ENCODE measurements at places on chromosomes 6 and 20. TPM values are rescaled to one million over a fixed set of nuclear protein-coding genes. Genes with fewer than 3 reads are reported as not detected.
A peak's percentile ranks its signal among the peaks of the same experiment; 100 is the strongest.

GRCh38 chr20:63968928-63969760 lies 586 bp downstream of the ZNF512B start:
- no peaks in the 10 kb centered on the region for H3K36me3 ChIP-seq
- H3K27me3 ChIP-seq, result no peaks in the 10 kb centered on the region
- H3K27ac ChIP-seq, result peak overlapping the region; percentile 65

GRCh38 chr6:1626481-1626880 lies 16.8 kb downstream of the FOXC1 start:
- no peak for DNase-seq
- H3K27ac ChIP-seq, result no peak overlapping the region
- H3K27me3 ChIP-seq, result peaks cover 67% of the 10 kb centered on the region
- H3K36me3 ChIP-seq, result no peaks in the 10 kb centered on the region
- H3K4me3 ChIP-seq, result no peak overlapping the region

GRCh38 chr20:57055345-57055744 lies 211.1 kb downstream of the BMP7 start:
- no peaks in the 10 kb centered on the region for H3K27me3 ChIP-seq
- H3K36me3 ChIP-seq, result no peaks in the 10 kb centered on the region
- no peaks in the 10 kb centered on the region for H3K4me1 ChIP-seq
- no peak overlapping the region for H3K27ac ChIP-seq
- no peak overlapping the region for H3K4me3 ChIP-seq

GRCh38 chr6:113488812-113489685 lies 368.1 kb upstream of the MARCKS start:
- no peak for DNase-seq
- H3K27me3 ChIP-seq, result no peaks in the 10 kb centered on the region
- no peaks in the 10 kb centered on the region for H3K4me1 ChIP-seq
- no peak overlapping the region for H3K4me3 ChIP-seq
- H3K36me3 ChIP-seq, result no peaks in the 10 kb centered on the region

DNA sequence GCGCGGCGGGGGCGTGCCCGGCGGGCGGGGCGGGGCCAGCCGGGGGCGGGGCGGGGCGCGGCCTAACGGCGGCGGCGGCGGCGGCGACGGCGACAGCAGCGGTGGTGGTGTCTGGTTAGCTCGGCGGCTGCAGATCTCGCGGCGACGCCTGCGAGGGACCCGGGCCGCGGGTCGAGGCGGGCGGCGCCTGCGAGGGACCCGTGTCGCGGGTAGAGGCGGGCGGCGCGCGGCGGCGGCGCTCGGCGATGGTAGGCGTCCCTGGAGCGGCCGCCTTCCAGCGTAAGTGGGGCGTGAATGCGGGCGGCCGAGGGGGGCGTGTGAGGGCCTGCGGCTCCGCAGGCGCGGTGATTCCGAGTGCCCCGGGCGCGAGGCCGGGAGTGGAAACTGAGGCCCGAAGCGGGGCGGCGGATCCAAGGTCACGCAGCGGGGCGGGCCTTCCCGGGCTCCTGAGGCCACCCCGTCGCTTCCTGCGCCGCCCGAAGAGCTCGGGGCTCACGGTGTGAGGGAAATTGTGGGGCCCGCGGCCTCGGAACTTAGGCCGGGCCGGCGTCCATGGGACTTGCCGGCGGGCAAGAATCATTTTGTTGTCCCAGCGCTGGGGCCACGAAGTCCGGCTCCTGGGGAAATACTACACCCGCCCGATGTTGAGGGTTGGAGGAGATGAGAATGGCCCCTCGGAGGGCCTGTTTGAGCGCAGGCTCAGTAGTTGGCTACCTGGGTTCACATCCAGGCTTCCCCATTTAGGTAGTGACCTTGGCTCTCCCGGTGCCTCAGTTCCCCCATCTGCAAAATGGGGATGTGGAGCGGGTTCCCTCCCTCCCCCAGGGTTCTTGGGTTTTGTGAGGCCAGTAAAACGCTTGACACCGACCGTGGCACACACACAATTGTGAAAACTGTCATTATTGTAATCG lies at the start of gene CBFA2T2:
TSS of gene CBFA2T2 (plus strand) at position 74 of the 911 bp plus-strand sequence. CDS start at position 246, 172 bp downstream.
- peak within 1 kb of the TSS; percentile 64 for H3K4me3 ChIP-seq
- H3K27me3 ChIP-seq, result no peaks in the 10 kb centered on the region
- H3K36me3 ChIP-seq, result no peaks in the 10 kb centered on the region
- DNase-seq, result no peak

DNA sequence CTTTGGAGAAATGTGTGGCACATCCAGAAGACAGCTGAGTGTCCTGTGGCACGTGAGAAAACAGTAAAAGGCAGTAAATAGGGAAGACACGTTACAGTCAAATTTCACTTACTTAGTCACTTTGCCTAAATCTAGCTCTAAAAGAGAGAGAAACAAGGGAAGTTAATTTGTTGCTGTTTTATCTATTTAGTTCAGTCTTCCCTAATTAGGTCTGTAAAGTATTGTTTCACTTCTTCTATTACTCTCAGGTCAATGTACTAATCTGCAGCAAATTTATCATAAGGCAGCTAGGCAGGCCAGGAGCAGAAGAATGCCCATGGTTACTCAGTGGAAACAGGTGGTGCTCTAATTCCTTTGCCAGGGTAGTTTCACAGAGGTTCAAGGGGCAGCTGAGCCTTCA lies 124.3 kb upstream of the CNR1 start:
- H3K4me1 ChIP-seq, result no peaks in the 10 kb centered on the region
- H3K27ac ChIP-seq, result no peak overlapping the region
- no peak for DNase-seq
- H3K4me3 ChIP-seq, result no peak overlapping the region
- no peaks in the 10 kb centered on the region for H3K36me3 ChIP-seq

DNA sequence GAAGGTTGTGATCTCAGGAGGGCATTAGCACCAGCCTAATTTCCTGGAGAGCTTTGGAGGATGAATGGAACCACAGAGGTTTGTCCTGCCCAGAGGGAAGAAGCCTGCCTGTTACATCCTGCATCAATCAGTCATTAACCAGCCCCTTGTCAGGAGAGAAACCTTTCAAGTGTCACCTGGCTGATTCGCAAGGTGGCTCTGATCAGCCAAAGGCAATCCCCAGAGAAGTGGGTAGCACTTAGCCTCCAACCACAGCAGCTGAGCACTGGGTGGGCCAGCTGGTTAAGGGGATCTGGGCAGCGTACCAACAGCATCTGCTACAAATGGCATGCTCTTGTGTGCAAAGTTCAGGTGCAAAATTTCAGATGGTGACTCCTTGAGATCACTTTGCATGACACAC lies 26.9 kb downstream of the ANKEF1 start:
- no peaks in the 10 kb centered on the region for H3K4me1 ChIP-seq
- no peak for DNase-seq
- no peak overlapping the region for H3K4me3 ChIP-seq
- H3K27me3 ChIP-seq, result no peaks in the 10 kb centered on the region
- H3K36me3 ChIP-seq, result no peaks in the 10 kb centered on the region
- H3K27ac ChIP-seq, result no peak overlapping the region

The TCP11 gene
- not detected for total RNA-seq

The PI16 gene
- total RNA-seq, result 2.1 TPM

The TRIM31 gene
- total RNA-seq, result not detected

All from gastrocnemius medialis (tissue), 4 donors.